ENCODE measurements at places on chromosomes 3 and 15.

DNA sequence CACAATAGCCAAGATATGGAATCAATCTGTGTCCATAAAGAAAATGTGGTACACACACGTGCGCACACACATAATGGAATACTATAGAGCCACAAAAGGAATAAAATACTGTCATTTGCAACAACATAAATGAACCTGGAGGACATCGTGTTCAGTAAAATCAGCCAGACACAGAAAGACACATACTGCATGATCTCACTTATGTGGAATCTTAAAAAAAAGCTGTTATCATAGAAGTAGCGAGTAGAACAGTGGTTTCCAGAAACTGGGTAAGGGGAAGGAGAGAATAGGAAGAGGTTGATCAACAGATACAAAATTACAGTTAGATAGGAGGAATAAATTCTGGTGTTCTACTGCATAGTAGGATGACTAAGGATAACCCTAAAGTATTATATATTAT, 11.1 kb downstream of the ATOSA start:
- no peak for DNase-seq

- DNase-seq, result no peak
Measured at GRCh38 chr3:40713795-40714194, 189.0 kb downstream of the ZNF621 start.

DNA sequence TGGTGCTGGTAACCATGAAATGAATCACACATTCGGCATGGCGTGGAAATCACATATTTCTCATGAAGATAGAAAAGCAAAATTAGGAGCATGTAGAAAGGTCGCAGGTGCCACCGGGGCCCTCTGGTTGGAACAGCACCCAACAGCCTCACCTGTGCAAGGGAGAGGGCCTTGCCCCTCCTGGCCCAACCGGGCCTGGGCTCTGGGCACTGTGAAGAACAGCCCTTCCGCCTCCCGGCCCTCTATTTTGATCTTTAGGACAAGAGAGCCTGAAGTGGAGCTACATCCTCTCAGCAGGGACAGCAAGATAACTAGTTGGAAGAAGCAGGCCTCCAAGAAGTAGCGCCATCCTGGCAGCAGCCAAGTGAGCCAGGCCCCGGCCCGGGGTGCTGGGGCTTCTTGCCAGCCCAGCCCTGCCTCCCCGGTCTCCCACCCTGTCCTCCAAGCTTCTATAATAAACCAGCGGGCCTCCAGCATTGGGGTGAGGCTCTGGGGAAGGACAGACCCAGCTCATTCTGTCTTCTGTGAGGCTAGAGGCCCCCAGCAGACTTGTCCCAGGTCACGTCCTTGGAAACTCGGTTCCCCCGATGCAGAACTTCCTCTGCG, 46.1 kb upstream of the FGD5 start:
- DNase-seq, result peak; percentile 40

GRCh38 chr15:95922431-95922830, 408.1 kb upstream of the NR2F2 start:
- DNase-seq, result no peak

DNA sequence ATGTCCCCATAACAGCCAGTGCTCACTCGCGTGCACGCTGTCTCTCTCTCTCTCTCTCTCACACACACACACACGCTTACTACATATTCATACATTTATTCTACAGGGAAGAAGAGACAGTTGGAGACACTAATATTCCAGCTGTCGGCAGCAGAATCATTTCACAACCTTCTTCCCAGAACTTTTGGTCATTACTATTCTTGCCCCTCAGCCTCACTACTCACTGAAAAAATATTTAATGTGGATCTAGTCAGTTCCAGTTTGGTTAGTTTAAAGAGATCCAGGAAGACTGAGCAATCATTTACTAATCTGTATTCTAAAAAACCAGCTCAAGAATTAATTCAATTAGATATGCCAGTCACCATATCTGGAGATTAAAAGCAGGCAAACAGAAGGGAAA, 394.9 kb downstream of the PTPRG start:
- no peak for DNase-seq

GRCh38 chr3:196617256-196617655, 22.2 kb upstream of the NRROS start:
- no peak for DNase-seq

GRCh38 chr15:92811148-92811913, 88.8 kb upstream of the CHD2 start:
- no peak for DNase-seq

DNA sequence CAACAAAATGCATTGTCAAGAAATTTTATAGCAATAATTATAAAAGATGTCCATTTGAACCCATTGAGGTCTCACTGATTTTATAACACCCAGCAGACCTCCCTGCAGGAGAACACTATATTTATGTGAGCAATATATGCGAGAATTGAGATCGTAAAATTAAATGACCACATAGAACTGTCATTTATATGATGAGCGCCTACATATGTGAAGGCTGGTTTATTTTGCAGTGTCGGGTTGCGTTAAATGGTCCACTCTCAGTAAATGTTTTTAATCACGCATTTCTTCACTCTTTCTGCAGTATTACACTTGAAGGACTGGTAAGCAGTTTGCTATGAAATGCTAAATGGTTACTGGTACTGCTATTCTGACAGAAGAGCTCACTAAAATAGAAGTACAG, 408.5 kb upstream of the AGTR1 start:
- DNase-seq, result no peak

DNA sequence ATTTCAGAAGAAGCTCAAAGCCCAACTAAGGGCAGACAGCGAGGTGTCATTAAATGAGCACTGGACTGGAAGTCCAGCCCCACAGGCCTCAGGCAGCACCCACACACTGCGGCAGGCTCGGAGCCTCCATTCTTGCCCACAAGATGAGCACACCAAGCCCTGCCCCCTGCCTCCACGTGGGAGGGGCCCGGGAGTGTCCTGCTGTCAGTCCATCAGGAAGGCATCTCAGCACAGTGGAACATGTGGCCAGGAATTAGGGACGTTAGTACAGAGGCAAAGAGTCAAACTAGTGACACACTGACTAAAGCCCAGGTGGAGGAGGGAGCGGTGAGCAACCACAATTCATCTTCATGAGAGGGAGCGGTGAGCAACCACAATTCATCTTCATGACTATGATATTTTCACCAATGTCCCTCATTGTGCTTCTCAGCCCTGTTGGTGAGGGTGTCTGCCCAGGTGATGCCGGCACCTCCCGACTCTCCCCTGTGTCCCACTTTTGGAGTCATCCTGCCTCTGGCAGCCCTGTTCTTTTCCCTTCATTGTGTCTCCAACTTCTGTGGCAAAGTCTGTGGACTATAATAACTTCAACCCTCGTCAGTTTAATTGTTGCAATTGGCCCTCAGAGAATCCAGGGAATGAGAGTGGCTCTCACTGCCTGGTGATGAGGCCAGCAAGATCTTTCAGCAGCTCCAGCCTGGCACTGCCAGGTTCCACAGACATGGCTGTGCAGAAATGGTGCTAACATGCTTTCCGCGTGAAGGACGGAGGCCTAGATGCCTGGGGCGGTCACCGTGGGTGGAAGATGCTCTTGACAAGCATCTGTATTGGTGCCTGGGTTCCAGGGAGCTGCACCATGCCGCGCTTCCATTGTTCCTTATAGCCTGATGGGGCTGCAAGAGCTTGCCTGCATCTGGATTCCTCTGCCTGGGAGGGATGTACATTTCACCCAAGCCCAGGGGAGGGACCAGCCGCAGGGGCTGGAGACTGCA, 23.1 kb upstream of the SKOR1 start:
- DNase-seq, result no peak

DNA sequence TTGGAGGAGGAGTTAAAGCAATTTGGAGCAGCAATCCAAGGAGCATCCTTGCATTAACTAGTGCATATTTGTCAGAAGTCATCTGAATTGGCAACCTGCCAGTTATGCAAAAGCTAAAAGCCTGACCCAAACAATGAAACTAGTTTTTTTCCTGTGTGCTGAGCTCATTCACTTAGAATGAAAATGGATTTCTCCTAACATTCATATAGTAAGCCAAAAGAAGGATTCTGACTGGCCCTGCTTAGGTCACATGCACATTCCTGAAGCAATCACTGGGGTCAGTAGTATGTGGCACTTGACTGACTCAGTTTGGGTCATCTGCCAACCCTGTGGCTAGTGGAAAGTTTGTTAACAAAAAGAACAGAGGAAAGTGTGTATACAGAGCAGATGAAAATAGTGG, 30.5 kb downstream of the OXSM start:
- no peak for DNase-seq

- no peak for DNase-seq
Measured at GRCh38 chr15:83206526-83207008, 1.1 kb downstream of the HDGFL3 start.

- DNase-seq, result peak; percentile 87
Measured at GRCh38 chr15:64046421-64047153, at the start of gene DAPK2. Gene DAPK2, minus strand, starts transcription at chr15:64046485. Its CDS starts 6,224 bp downstream, at chr15:64040261.

DNA sequence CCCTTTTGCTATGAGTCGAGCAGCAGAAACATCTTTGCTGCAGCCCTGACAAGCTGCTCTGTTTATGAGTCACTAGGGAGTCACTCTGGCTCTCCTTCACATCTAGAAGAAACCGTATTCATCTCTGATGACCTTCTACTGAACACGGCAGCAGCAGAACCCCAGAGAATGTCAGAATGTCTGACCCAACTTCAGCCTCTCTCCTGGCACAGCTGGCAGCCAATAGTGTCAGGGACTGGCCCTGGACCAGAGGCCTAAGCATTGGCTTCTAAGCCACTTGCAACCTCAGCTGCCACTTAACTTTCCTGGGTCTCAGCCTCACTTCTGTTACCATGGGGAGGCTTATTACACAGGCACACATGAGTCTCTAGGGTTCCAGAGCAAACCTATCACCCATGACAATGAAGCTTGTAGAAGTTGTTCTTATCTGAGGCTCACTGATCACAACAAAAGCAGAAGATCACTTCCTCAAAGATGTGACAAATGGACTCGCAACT, 184.1 kb upstream of the TLE3 start:
- DNase-seq, result no peak

DNA sequence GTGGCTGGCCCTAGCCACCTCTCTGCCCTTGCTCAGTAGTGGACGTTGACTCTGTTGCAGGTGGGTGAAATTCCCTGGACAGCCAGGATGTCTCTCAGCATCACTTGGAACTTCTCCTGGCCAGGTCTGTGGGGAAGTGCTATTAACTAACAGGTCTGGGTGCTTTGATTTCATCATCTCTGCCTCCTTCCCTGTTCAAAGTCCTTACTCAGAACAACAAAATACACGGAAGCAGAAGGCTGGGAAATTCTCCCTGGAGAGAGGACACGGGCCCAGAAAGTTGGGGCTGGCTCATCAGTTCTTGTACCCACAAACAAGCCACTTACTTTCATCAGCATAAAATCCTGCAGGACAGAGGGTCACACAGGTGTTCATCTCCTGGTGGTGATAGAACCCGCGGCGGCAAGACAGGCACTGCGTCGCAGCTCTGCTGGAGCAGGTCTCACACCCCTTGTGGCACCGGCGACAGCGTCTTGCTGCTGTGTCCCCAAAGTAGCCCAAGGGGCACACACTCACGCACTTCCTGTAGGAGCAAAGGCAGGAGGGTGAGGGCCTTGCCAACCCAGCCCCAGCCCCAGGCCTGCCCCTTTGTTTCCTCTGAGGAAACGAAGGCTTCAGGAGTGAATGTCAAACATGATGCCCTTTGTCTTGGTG, 29.6 kb upstream of the SNRPA1 start:
- DNase-seq, result no peak

GRCh38 chr15:101522091-101522490, 32.6 kb upstream of the PCSK6 start:
- DNase-seq, result no peak

- DNase-seq, result no peak
Measured at GRCh38 chr3:185630182-185630622, 44.1 kb downstream of the SENP2 start.

DNA sequence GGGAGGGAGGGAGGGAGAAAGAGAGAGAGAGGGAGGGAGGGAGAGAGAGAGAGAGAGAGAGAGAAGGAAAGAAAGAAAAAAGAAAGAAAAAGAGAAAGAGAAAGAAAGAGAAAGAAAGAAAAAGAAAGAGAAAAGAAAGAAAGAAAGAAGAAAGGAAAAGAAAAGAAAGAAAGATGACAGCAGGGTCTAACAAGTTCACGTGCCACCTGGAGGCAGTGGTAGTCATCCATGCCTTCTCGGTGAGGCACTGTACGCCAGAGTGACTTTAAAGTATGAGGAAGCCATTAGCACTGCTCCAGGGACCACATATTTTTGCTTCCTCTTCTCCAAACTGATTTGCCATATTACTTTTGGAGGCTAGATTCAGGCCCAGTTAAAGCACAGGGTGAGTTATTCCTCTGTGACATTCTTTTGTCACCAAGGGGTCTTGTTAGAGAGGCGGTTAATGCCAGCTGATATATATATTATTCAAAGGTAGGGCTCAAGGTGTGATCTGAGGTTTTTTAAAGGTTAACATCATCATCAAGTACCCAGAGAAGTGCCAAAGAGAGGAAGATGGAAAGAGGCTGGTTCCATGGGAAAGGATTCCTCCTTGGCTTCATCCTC, at the start of gene HTR3D:
Gene HTR3D (plus strand): TSS at position 556 of the 606 bp plus-strand sequence. CDS start 0 bp downstream, at position 556.
- DNase-seq, result no peak

DNA sequence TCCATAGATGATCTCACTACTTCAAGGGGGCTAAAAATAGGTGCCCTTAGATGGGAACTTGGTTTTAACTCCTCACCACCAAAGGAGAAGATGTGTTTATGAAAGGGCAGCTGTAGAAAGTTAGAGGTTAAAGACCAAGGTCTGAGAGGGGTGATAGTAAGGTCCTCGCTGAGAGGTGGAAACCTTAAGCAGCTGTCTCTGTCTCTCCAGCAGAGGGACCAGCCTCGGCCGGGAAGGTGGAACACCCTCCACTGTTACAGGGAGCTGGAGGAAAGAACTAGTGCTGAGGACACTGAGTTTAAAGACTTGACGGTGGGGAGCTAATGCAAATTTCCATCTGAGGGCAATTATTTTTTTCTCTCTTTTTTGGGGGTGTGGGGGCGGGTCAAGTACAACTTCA, 8.9 kb upstream of the RLBP1 start:
- DNase-seq, result no peak

DNA sequence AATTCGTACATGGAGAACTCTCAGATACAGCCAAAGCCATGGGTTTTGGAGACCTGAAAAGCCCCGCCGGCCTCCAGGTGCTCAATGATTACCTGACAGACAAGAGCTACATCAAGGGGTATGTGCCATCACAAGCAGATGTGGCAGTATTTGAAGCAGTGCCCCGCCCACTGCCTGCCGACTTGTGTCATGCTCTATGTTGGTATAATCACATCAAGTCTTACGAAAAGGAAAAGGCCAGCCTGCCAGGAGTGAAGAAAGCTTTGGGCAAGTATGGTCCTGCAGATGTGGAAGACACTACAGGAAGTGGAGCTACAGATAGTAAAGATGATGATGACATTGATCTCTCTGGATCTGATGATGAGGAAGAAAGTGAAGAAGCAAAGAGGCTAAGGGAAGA, 23.5 kb downstream of the MYO5A start:
- DNase-seq, result no peak

GRCh38 chr3:37867144-37867543, 5.5 kb downstream of the CTDSPL start:
- no peak for DNase-seq

DNA sequence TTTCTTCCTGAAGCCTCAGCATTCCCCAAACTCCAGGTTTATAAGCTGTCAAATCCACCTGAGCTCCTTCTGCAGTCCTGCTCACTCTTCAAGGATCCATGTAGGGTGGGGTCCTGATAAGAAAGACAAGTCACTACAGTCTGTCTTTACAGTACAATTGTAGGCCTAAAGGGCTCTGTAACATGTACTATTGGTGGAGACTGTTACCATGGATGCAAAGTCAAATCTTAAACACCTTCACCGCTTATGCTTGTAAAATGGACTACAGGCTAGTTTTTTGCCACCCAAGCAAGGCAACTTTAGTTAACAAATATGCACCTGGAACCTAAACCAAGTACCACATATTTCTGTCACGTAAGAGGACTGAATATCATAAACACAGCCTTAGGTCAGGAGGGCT, 44.7 kb downstream of the CBLB start:
- DNase-seq, result no peak

All from activated CD8-positive, alpha-beta memory T cell treated with anti-CD3 and anti-CD28 coated beads, Interleukin-2, amount 50 U/mL, for 48 hours (primary cell).